Activated CD8-positive, alpha-beta memory T cell treated with anti-CD3 and anti-CD28 coated beads, Interleukin-2, amount 10 ng/mL, durations not matched to agents 7 days and 5 days (primary cell): ENCODE measurements at places on chromosomes 13 and 19.
A peak's percentile ranks its signal among the peaks of the same experiment; 100 is the strongest.

- no peak for DNase-seq
Measured at GRCh38 chr19:46634656-46635218, 1.3 kb downstream of the GNG8 start.

DNA sequence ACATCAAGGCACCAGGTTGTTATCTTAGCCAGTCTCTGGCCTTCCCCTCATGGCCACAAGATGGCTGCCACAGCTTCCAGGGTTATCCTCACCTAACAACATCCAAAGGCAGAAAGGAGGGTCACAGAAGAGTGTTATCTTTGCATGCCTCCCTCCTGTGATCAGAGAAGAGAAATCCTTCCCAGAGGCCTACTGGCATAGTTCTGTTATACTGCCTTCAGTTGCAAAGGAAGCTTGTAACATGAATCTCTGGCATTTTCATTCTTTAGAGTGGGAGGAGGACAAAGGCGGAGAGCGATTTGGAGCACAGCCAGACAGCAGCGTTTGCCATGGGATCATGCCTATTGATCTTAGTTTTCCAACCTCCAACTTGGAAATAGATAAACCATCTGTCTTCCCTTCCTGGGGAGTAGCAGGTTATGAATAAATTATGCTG lies 135.7 kb downstream of the DNAJC15 start:
- no peak for DNase-seq

GRCh38 chr13:61833228-61833627 lies 417.6 kb upstream of the PCDH20 start:
- DNase-seq = no peak

GRCh38 chr13:30196025-30196424 lies 111.3 kb downstream of the KATNAL1 start:
- no peak for DNase-seq

DNA sequence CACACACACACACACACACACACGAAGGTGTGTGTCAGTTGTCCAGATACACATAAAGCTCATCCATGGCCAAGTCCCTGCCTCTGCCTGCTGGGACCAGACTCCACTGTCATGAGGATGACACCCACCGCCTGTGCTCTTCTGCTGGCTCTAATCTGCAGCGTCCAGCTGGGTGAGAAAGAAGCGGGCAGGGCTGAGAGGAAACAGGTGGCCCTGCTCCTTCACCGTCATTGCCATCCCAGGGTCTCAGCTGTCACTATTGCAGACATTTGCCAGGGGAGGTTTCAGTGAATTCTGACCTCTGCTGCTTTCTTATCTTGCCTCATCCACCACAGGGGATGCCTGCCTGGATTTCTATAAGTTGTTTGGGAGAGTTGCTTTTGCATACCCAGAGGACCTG lies 31.4 kb downstream of the SCGB2B2 start:
- no peak for DNase-seq

DNA sequence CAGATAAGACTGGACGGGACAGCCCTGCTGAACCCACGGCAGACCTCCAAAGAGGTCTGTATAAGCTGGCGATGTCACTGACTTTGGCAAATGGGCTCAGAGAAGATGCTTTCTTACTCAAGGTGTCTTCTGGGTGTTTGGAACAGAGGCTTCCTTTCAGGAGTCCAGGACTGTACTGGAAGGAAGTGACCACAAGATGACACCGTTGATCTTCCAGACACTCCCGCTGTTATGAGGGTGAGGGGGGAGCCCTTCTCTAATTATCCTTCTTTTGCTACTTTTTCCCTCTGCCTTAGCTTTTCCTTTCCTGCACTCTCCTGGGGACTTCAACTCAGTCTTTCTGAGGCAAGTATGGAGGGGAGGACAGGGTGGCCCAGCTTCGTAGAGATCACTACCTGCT lies 65.2 kb upstream of the ZNF599 start:
- DNase-seq = no peak

- DNase-seq = no peak
Measured at GRCh38 chr19:37692956-37693620, 26.5 kb downstream of the ZNF607 start.

GRCh38 chr13:99658261-99658991 lies 157.2 kb downstream of the TM9SF2 start:
- DNase-seq = peak; percentile 84

DNA sequence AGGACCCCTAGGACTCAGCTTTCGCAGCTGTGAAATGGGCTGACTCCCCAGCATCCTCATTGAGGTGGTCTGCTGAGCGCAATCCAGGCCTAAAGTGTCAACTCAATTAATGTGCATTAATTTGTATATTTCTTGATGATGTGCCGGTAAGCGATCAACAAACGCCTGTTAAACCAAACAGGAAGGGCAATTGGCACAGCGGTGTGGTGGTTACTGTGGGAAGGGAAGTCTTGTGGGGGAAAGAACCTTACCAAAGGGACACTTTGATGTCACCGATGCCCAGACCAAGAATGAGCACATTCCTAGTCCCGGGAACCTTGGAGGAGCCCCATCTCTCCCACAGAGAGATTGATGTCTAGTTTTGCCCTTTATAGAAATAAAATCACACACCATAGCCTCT lies 1.6 kb downstream of the JAK3 start:
- DNase-seq = peak; percentile 79

- DNase-seq = no peak
Measured at GRCh38 chr13:71524245-71524612, 342.8 kb downstream of the DACH1 start.

- no peak for DNase-seq
Measured at GRCh38 chr19:47615230-47615629, 6.3 kb downstream of the BICRA start.

DNA sequence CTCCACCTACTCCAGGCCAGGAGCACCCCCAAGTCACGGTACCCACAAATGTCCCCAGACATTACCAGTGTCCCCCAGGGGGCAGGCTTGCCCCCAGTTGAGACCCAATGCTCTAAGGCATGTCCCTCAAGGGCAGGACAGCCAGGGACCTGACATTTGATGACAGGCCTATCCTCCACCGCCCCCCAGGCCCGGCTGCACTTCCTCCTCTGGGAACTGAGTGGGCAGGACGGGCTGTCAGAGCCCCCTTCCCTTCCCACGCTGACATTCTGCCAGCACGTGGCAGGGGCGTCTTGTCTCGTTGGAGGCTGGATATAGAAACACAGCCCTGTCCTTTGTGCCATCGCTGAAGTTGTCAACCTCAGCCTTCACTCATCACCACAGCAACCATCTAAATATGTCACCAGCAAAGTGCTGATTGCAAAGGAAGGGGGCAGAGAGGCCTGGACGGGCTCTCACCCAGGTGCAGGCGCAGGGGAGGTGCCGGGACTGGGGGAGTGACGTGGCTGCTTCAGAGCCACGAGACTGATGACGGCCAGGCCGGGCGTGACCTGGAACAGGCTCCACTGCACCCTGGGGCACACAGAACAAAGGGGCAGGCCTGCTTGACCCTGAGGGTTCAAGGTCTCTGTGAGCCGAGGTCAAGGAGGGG lies 38.4 kb downstream of the GNG7 start:
- no peak for DNase-seq

DNA sequence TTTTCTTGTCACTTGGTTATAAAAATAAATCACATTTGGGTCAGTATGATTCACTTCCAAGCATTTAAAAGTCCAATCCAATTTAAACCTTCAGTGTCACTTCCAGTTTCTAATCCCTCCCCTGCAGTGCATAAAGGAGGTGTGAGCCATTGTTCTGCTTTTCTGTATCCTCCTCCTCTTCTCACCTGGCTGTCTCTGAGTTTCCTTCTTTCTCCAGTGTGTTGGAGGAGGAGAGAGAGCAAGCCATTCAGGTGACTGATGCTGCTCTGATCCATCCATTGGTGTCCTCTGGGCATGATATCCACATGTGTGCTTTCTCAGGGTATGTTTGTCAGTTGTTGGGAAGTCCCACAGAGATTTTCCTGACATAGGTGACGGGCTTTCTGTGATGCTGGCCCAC lies 1.2 kb downstream of the NUDT15 start:
- no peak for DNase-seq

DNA sequence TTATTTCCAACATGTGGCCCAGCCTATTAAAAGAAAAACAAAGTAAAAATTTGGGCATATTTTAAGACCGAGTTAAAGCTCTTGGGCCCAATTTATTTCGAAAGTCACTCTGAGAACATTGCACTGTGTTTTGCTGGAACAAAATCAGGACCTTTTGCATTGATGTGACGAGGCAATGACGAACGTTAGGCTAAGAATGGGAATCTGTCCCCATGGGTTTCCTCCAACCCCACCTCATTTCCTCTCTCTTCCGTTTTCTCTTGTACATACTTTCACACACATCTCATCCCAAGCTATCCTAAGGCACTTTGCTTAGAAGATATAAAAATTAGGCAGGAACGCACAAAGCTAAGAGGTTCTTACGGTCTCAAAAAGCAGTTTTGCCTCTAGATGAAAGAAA lies 22.1 kb downstream of the EDNRB start:
- DNase-seq = no peak

DNA sequence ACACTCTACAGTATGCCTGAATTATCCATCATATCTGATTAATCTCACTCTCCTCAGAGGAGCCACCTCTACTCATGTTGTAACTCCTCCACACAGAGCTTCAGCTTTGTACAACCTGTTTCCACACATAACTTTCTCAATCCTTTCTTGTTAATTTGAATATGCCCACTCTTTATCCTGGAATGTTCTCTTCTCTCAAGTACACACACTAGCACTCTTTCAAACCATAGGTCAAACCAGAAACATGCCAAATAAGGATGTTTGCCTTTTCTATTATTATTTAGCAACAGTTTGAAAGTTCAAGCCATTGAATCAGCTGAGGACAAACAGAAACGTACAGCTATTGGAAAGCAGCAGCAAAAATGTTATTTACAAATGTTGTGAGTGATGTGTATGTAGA lies 110.3 kb downstream of the MIPEP start:
- no peak for DNase-seq

GRCh38 chr13:71677124-71677523 lies 189.9 kb downstream of the DACH1 start:
- DNase-seq = no peak

DNA sequence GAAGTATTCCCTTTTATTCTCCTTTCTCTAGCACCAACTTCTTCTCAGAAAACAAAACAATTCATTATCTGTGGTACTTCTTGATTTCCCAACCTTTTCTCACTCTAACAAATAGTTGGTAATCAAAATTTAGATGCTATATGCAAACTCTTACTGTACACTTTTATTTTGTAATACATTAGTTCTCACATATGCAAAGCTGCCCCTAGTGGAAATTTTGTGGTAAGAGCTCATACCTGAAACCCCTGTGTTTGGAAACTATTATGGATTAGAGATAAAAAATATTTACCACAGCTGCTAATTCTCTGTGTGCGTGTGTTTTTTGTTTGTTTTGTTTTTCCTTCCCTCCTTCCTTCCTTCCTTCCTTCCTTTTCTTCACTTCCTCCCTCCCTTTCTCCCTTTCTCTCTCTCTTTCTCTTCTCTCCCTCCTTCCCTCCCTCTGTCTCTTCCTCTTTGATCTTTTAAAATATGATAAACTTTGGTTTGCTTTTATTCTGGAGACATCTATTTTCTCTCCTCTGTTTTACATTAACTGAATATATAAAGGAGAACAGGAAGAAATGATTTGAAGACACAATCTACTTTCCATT lies 537.4 kb downstream of the SLITRK6 start:
- no peak for DNase-seq

DNA sequence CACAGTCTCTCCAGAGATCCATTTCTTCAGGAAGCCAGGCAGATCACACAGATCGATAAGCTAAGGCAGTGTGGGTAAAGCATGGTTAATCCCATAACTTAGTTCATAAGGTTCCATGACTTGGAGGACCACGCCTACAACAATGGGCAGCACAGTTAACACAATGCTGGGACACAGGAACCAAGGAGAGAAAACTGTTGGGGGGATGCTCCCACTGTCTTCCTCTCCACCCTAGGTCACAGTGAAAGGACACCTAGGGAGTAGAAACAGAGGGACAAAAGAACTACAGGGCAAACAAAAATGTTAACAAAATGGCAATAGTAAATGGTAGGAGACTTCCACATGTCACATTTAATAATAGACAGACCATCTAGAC lies 20.8 kb upstream of the ZNF181 start:
- DNase-seq = no peak

GRCh38 chr13:109036078-109036780 lies 406.8 kb downstream of the MYO16 start:
- DNase-seq = no peak

DNA sequence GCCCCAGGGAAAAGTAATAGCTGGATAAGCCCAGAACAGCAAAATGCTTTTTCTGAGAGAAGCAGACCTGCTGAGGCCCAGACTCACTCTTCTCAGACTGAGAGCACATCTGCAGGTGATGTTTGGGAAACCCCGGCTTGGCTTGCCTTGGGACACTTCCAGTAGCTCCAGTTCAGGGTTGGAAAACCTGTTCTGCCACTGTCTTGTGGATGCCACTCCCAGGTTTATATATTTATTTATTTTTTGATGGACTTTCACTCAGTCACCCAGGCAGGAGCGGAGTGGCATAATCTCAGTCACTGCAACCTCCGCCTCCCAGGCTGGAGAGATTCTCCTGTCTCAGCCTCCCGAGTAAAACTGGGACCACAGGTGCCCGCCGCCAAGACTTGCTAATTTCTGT lies 8.0 kb upstream of the SMARCA4 start:
- DNase-seq = no peak

DNA sequence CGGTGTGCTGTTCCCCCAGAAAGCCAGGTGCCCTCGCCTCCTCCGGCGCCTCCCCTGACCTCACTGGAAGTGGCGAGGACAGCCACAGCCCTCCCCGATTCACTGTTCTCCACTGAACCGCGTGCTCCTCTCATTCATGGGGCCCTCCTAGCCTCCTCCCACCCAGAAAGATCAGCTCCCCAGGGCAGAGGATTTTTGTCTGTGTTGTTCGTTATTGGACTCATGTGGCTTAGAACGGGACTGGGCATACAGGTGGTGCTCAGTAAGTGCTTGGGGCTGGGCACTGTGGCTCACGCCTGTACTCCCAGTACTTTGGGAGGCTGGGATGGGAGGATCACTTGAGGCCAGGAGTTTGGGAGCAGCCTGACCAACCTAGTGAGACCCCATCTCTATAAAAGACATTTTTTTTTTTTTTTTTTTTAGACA lies 3.8 kb downstream of the PRTN3 start:
- no peak for DNase-seq

- peak; percentile 27 for DNase-seq
Measured at GRCh38 chr19:41589371-41589770, 13.4 kb downstream of the CEACAM21 start.

- DNase-seq = no peak
Measured at GRCh38 chr13:91659256-91660075, 261.0 kb downstream of the GPC5 start.

DNA sequence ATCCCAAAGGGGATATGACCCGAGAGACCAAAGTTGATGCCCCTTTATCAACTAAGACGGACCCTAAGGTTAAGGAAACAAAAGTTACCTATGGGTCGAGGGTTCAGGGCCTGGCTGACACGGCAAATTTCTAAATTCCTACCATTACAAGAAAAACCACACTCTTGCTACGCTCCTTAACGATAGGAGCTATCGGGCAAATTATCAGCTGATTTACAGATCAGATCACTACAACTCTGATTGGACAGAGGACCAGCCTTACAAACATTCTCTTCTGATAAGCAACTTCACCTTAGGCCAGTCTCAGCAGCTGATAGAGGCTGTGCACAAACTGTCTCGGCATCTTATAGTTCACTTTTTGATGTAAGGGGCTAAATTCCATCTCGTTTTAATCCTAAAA lies 117.9 kb downstream of the KCTD15 start:
- DNase-seq = no peak
